ENCODE measurements at places on chromosomes 6 and 20. TPM values are rescaled to one million over a fixed set of nuclear protein-coding genes. Genes with fewer than 3 reads are reported as not detected.

Gene OR2B6
- not detected for total RNA-seq

Gene OR2H1
- total RNA-seq, result not detected

Gene LAMA2
- 0.74 TPM for total RNA-seq

Gene PSMB8
- total RNA-seq, result 86.4 TPM
